ENCODE measurements at places on chromosomes 3 and 15. TPM values are rescaled to one million over a fixed set of nuclear protein-coding genes. Genes with fewer than 3 reads are reported as not detected.

DNA sequence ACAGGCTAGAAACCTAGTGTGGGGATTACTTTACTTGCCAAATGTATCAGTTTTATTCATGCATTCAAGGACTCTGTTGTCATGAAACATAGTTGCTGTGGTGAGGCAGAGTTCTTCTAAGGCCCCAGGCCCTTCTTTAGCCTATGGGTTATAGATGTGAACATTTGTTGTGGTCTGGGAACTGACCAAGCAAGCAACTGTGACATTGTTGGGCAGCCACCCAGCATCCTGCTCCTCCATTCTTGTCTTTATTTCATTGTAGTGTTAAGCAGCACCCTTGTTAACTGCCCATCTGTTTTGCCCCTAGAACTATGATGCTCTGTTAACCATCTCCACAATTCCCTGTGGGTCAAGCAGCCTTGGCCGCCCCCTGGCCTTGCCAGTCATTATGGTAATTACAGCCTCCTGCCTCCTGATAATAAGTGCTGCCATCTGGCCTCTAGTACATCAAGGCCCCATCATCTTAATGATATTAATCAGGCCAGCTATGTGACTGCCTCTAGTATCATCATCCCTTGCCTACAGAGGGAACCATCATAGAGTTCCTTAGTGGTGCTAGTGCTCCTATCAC, 12.2 kb upstream of the IFT57 start:
- peak; percentile 17 for DNase-seq

DNA sequence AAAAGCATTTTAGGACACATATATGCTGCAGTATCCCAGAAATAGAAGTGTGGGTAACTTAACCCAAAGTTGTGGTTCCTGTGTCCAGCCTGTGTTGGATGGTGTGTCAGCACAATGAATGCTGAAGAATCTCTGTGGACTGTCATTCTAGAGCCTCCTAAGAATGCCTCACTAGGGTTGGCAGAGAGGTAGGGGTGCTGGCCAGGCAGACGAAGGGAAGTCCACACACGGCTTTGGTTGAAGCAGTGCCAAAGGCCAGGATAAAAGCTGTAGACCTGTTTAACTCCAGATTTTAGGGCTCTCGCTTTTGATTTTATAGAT, 43.7 kb upstream of the TIPARP start:
- DNase-seq, result no peak

- DNase-seq, result peak; percentile 44
Observed at GRCh38 chr3:23800731-23801130, 5.0 kb upstream of the UBE2E1 start.

GRCh38 chr15:68206711-68207151, 1.6 kb upstream of the CALML4 start:
- DNase-seq, result no peak

GRCh38 chr3:109089265-109089664, 28.7 kb downstream of the MORC1 start:
- DNase-seq, result no peak

- no peak for DNase-seq
Observed at GRCh38 chr3:38567498-38567897, 71.4 kb downstream of the EXOG start.

GRCh38 chr3:47283591-47284364, 1.0 kb downstream of the KLHL18 start:
- peak; percentile 11 for DNase-seq

GRCh38 chr15:38062696-38063095, 128.3 kb downstream of the TMCO5A start:
- no peak for DNase-seq

DNA sequence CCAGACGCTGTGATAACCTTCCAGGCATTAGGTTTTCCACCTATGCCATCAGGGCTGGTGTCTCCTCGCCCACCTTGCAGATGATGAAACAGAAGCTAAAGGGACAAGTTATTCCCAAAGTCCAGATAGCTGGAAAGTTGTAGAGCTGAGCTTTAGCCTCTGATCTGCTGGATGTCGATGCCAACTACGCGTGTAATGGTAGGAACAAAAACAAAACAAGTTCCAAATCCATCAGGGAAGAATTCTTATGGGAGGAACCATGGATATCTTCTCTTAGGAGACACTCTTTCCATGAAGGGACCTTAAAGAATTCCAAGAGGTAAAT, 28.1 kb upstream of the RHO start:
- no peak for DNase-seq

DNA sequence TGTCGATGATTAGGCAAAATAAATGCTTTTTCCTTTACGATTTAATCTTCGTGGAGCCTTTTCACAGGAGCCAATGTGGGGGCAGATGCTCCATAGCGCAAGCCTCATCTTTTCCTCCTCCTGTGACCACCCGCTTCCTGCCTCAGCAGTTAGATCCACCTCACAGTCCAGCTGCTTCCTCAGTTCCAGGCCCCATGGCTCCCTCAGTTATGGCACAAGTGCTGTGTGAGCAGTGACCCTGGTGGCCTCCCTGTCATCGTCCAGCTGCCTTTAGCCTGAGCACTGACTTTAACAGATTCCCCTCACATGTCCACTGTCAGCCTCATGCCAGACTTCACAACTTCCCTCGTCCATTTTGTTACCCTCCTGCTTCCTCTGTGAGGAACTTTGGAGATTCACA, 424.6 kb upstream of the GBE1 start:
- DNase-seq, result no peak

SPPL2A gene
- 117 TPM for total RNA-seq

GHSR gene
- not detected for total RNA-seq

DPH6 gene
- 30.8 TPM for total RNA-seq

OXSM gene
- total RNA-seq, result 28.0 TPM

POLQ gene
- total RNA-seq, result 9.9 TPM
